ENCODE measurements at places on chromosomes 5 and 9.

GRCh38 chr5:41127967-41128690 is 57.0 kb upstream of the MROH2B start:
- no peak for DNase-seq

DNA sequence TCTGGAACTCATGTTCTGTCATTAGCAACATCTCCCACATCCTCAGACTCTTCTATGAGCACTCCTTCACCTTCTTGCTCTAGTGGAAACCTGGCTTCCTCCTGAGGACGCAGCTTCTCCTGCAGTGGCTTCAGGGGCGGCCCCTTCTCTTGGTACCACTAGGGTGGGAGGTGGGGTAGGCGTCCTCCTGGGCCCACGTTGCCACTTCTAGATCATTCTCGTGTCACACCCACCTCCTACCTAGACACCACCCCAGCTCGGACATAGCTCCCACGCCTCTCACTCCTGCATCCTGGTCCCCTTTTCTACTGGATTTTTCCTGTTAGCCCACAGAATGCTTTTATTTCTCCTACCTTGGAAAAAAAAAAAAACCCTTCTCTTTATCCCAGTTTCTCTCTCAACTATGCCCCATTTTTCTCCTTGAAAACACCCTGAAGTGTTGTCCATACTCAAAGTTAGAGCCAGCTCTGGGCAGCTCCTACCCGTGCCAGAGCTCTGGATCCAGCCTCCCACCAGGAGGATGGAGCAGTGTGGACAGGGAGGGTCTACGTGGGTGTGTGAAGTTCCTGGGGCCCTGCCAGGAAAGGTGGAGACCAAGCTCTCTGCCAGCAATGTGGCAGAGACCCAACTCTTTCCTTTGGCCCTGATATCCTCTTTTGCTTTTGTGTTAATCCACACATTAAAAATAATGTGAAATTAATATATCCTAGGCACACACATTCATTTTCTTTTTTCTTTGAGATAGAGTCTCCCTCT is 179.2 kb downstream of the HSPA4 start:
- no peak for DNase-seq

DNA sequence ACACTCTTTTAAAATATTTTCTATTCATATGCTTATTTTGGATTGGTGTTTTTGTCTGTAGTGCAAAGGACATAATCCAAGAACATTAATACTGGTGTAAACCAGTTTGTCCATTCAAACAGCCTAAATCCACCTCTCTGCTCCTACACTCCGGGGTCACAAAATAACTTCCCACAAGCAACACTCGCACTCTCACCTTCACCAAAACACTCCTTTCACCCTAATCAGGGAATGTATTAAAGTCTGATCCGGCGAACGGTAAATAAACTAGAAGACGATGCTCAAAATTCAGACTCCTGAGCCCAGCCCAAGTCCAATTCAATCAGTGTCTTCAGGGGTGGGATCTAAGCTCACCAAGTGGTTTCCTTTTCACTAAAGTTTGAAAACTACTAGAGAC is 649 bp downstream of the AP3B1 start:
- DNase-seq: no peak

DNA sequence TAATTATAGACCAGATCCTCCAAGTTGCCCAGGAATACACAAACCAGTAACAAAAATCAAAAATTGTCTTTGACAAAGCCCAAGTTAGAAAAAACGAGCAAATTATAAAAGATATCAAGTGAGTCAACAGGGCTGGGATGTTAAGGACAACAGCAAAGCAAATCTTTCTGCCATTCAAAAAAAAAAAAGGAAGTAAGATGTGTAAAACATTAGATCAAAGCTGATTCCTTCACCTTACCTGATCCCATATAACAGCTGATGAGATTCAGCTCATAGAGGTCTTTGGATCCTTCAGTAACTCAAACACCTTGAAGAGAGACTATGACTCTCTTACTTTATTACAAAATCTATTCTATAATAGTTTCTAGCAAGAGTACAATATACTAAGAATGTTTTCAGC is 100.9 kb downstream of the STRBP start:
- DNase-seq: no peak

GRCh38 chr9:35811381-35812024 is 559 bp downstream of the SPAG8 start:
- DNase-seq: no peak

- DNase-seq: no peak
Measured at GRCh38 chr9:119956111-119956510, 586.9 kb upstream of the BRINP1 start.

- DNase-seq: no peak
Measured at GRCh38 chr5:34501016-34501415, 155.1 kb upstream of the RAI14 start.

DNA sequence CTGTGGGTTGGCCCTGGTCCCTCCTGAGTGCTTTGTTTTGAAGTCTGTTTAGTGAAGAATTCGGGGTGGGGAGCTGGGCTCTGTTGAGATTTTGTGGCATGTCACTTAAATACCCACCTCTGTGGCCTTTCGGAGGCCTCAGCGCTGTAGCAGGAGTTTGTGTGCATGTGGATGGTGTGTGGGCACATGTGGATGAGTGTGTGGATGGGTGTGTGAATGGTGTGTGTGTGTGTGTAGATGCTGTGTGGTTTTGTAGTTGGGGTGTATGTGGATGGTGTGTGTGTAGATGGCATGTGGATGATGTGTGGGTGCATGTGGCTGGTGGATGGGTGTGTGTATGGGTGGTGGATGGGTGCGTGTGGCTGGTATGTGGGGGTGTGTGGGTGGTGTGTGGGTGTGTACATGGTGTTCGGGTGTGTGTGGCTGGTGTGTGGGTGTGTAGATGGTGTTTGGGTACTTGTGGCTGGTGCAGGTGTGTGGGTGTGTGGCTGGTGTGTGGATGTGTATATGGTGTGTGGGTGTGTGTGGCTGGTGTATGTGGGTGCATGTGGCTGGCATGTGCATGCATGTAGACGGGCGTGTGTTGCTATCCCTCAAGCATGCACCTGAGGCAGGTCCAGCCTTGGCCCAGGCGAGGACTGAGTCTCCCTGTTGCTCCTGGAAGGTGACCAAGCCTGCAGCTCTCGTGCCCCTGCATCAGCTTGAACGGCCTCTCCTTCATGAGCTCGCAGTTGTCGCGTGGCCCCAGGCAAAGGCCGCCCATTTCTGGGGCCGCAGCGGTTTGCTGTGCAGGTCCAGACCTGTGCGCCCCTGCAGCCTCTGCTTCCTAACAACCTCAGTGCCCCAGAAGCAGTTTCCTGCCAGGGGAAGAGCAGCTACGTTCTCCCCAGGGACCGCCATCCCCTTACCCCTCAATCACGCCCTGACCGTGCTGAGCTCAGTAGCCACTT is 54.0 kb upstream of the FCN2 start:
- no peak for DNase-seq

GRCh38 chr9:112520656-112521055 is 34.0 kb downstream of the KIAA1958 start:
- no peak for DNase-seq

- peak; percentile 57 for DNase-seq
Measured at GRCh38 chr5:168583742-168584482, 4.7 kb upstream of the PANK3 start.

DNA sequence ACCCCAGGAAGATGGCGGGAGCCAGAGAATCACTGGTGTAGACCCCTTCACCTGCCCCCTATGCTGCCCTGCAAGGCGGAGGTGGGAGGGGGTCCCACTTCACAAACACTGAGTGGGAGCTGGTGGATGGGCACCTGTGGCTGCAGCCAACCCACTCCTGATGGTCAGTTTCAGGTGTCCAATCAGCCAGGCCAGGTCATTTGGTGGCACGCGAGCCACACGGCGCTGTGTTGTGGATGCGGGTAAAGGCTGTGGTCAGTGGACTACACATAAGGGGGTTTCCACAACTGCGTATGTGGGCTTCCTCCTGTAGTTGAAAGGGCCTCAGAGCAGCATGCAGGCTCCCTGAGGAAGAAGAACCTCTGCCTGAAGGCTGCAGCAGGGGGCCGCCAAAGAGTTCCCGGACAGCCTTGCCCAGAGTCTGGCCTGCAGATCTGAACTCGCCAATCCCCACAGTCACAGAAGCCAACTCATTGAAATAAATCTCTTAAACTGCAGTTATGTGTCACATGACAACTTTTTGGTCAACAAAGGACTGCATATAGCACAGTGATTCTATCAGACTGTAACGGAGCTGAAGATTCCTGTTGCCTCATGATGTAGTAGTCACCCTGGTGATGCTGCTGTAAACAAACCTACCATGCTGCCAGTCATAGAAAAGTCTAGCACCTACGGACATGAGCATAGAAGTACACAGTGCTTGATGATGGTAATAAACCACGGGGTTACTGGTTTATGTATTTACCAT is 284.7 kb upstream of the IRX2 start:
- no peak for DNase-seq

DNA sequence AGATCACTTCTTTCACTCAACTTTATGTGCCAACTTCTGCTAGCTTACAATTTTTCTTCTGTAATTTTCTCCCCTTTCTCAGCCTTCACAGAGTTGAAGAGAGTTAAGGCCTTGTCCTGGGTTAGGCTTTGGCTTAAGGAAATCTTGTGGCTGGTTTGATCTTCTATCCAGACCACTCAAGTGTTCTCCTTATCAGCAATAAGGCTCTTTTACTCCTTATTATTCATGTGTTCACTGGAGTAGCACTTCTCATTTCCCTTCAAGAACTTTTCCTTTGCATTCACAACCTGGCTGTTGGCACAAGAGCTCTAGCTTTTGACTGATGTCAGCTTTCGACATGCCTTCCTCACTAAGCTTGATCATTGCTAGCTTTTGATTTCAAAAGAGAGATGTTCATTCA is 86.9 kb upstream of the ALDH1B1 start:
- no peak for DNase-seq

Data from KBM-7 (cell line).